ENCODE measurements at places on chromosomes 16 and 17.

DNA sequence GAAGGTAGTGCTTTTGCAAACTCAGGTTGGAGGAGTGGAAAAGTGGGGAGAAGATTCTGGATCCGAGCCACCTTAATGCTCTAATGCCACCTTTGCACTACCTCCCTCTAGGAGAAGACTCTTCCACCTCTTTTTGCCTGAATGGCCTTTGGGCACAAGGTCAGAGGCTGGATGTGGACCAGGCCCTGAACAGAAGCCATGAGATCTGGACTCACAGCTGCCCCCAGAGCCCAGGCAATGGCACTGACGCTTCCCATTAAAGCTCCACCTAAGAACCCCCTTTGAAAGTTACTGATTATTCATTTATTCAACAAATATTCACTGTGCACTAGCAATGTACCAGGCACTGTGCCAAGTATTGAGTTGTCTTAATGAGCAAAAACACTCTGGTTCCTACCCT lies 3.2 kb downstream of the SHBG start:
- no peak for DNase-seq

- DNase-seq: no peak
Observed at GRCh38 chr17:43818966-43819365, 14.0 kb downstream of the MPP3 start.

GRCh38 chr17:33651686-33652085 lies 358.6 kb upstream of the ASIC2 start:
- no peak for DNase-seq

DNA sequence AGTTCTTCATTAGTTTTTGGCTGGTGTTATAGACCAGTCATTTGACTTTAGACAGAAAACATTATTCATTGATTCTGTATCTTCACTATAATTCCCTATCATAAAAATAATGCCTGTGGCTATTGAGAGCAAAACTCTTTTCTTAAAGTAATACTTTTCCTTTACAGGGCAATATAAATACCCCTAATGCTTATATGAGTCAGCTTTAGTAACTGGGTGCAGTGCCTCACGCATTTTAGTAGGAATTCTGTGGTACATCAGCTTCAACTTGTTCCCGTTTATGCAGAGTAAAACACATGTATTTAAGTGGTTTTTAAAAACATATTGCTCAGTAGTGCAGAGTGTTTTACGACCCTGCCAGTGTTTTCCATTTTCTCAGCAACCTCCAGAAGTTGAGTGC lies 68.1 kb downstream of the SEC14L1 start:
- no peak for DNase-seq

GRCh38 chr17:48592057-48592514 lies 1.5 kb downstream of the HOXB5 start:
- no peak for DNase-seq

DNA sequence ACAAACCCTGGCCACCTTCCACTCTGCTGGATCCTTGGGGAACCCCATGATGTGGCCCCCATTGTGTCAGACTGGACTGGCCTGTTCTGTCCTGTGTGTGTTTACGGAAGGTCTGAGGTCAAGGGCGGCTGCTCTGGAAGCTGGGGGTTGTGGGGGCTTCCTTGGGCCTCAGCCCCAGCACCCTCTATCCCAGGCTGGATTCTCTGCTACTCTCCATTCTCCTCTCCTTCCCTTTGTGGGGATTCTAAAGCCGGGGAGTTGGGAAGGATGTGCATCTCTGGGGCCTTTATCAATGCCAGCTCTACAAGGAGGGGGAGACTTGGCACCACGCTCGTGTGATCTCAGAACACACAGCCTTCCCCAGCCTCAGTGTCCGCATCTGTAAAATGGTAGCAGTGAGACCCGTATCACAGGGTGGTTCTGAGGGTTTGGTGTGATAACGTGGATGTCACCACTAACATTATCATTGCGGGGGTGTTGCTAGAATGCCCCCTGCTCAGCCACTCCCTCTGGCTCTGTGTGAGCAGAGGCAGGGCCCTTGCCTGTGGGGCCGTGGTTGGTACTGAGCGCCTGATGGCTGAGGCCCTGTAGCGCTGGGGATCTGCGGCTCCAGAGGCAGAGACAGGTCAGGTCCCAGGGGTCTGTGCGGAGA lies 18.1 kb downstream of the ADGRG1 start:
- no peak for DNase-seq

GRCh38 chr16:20879175-20880040 lies 20.8 kb downstream of the DCUN1D3 start:
- no peak for DNase-seq

DNA sequence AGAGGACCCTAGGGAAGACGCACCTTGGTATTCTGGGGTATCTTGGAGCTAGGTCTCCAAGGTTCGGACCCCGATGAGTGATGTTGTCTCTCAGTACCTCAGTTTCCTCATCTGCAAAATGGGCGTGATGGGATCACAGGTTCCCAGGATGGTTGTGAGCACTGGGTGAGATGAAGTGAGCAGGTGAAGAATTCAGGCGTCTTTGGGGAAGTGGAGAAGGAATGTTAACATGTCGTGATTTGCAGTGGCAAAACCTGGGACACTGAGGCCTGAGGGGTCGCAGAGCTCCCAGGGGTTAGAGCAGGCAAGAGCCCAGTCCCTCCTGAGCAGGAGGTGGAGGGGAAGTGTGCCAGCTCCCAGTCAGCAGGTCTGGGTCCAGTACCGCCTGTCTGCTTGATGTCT lies 215.1 kb upstream of the GSE1 start:
- DNase-seq: no peak

DNA sequence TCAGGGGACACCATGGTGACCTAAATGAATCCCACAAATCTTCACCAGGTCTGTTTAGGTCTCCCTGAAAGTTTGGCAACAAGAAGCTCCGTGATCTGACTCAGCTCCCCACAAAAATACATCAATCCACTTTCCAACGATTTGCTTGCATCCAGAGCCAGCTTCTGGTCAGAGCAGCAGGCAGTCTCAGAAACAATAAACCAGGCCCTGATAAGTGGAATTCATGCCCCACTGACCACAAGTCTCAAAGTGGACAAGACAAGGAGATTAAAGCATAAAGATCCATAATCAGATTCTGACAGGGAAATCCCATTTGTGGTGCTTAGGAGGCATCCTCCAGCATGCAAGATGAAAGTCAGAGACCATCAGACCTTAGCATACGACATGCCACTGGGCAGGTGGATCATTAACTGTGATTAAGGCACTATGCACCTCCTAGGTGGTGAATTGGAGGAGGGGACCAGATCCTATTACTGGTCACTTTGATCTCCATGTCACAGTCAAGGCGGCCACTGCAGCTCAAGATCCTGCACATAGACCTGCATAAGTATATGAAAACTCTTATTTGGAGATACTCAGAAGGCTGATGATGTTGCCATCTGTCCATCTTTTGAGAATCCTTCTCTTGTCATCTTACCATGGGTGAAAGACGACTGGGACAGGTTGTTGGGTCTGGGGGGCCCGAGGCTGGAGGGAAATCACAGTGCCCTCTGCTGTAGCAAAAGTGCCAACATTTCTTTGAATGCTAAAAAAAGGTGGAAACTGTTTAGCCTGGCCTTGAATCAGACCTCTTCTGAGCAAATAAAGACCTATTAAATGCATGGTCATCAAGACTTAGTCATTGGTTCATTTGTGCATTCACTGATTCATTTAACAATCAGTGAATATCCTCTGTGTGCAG lies 309.2 kb upstream of the CCL2 start:
- DNase-seq: no peak

- DNase-seq: no peak
Observed at GRCh38 chr17:77915594-77916021, 42.9 kb upstream of the TNRC6C start.

- no peak for DNase-seq
Observed at GRCh38 chr16:1458336-1458976, 14.1 kb upstream of the CCDC154 start.

- DNase-seq: no peak
Observed at GRCh38 chr17:46046957-46047356, 47.9 kb downstream of the STH start.

GRCh38 chr16:27236635-27237218 lies 31.8 kb downstream of the NSMCE1 start:
- DNase-seq: no peak

GRCh38 chr17:57505841-57506773 lies 239.0 kb downstream of the CCDC182 start:
- DNase-seq: no peak

GRCh38 chr17:76994237-76994637 lies 126.0 kb downstream of the MGAT5B start:
- DNase-seq: no peak

- DNase-seq: no peak
Observed at GRCh38 chr16:11016524-11016988, 72.2 kb downstream of the CLEC16A start.

All from activated effector memory CD4-positive, alpha-beta T cell treated with Interleukin-2 at 50 U/mL for 16 hours (primary cell).